ENCODE measurements at places on chromosomes 7 and 10.

- no peak for DNase-seq
These were observed 6.3 kb downstream of the HECTD2 start for GRCh38 chr10:91416339-91416855.

GRCh38 chr10:51129946-51130544 is 55.8 kb downstream of the PRKG1 start:
- DNase-seq, result no peak

DNA sequence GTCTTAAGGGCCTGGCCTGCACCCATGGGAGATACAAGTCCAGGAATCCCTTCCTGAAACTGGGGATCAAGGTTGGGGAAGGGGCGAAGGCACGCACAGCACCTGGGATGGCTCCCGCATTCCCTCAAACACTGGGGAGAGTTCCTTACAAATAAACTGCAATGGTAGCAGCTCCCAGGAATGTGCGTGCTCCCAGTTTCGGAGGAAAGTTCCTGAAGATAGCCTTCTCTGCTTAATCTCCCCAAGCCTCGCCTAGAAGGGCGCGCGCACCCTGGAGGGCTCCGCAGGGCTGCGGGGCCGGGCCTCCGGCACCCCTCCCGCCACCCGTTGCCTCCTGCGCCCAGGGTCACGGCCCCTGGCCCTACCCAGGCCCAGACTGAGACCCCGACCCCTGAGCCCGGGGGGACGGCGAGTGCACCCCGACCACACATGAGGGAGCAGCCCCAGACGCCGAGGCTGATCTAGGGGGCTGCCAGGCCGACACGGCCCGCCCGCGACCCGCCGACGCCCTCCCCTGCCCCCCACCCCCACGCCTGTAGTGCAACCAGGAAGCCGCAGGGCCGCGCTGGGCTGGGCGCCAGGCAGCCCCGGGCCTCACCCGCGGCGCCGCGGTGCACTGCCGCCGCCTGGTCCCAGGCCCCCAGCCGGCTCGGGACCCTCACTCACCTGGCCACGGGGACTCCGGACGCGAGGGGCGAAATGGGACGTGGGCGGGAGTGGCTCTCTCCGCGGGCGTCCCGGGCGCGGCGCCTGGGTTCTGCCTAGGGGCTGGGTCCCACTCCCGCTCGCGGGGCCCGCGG is 460 bp downstream of the ANXA11 start:
- peak; percentile 31 for DNase-seq

GRCh38 chr10:3532644-3533043 is 252.4 kb downstream of the KLF6 start:
- no peak for DNase-seq

DNA sequence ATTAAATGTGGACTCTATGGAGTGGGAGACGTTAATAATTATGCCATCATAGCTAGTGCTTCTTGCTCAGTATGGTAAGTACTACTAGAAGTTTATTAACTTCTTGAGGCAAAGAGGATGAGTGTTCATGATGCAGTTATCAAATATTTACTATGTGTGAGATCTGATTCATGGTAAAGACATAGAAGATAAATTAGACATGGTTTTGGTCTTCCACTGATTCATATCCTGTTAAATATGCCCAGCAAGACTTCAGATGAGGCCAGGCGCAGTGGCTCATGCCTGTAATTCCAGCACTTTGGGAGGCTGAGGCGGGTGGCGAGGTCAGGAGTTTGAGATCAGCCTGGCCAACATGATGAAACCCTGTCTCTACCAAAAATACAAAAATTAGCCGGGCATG is 547.1 kb upstream of the ANKRD30A start:
- no peak for DNase-seq
